Stimulated activated naive CD4-positive, alpha-beta T cell treated with Interleukin-2 at 50 U/mL for 16 hours (primary cell): ENCODE measurements at places on chromosomes 5 and 9.

DNA sequence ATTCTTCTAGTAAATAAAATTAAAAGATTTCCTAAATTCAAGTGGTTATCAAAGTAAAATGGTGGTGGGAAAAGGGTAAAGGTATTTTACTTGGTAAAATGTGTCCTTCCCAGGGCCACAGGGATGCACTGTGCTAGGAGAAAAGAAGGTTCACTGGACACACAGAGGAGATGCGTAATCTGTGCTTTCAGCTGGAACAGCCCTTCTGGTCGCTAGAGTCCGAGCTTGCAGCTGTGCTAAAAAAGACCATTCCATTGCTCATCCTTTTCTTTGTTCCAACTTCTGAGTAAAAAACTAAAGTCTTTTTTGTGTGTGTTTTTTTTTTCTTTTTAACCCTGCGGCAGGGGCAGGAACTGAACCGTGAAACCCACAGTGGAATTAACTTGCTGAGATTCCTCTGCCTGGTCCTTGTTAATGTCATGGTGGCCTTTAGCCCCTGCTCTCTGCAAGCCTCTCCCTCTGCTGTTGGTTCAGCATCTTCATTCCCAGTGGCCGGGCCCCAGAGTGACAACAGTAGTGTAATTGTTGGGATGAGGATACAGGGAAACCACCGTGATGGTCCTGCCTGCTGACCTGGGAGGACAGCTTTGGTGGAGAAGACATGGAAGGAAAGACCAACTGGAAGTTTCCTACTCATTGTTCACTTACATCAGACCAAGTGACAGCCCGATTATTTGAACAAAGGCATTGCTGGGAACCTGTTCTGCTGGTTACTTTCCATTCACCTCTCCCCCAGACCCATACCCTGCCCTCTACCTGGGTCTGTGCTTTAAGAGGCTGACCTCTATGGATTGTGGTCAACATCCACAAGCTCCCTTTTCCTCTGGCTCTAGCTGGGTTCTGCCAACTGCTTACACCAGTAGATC lies 31.9 kb upstream of the FSTL4 start:
- no peak for DNase-seq

- no peak for DNase-seq
These were observed 61.0 kb downstream of the DAP start for GRCh38 chr5:10699987-10700386.

GRCh38 chr9:131017067-131017466 lies 8.1 kb downstream of the LAMC3 start:
- DNase-seq, result no peak

DNA sequence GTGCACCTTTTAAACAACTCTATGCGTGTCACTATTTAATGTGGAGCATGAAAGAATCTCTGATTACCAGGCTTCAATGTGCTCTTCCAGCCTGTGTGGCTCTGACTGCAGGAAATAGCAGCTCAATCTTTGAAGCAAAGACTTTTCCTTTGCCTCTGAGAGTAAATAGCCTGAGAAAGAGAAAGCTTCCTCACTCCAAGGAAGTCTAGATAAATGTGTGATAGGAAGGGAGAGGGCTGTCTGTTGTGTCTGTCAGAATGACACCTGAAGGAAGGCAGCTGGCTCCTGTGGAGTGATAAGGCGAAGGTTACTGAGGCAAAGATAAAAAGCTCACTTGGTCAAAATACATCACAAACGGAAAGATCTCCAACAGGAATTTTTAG lies 205.3 kb upstream of the HAPLN1 start:
- DNase-seq, result no peak

GRCh38 chr5:109478830-109479229 lies 69.1 kb upstream of the PJA2 start:
- no peak for DNase-seq

GRCh38 chr5:132254321-132254977 lies 3.0 kb upstream of the PDLIM4 start:
- no peak for DNase-seq

GRCh38 chr5:36045895-36046294 lies 20.8 kb downstream of the UGT3A2 start:
- DNase-seq, result no peak
